ENCODE measurements at places on chromosomes 16 and 17.

GRCh38 chr17:48907713-48908046, 527 bp upstream of the UBE2Z start:
- DNase-seq, result no peak

- DNase-seq, result no peak
Measured at GRCh38 chr16:28098171-28098958, 34.9 kb upstream of the GSG1L start.

DNA sequence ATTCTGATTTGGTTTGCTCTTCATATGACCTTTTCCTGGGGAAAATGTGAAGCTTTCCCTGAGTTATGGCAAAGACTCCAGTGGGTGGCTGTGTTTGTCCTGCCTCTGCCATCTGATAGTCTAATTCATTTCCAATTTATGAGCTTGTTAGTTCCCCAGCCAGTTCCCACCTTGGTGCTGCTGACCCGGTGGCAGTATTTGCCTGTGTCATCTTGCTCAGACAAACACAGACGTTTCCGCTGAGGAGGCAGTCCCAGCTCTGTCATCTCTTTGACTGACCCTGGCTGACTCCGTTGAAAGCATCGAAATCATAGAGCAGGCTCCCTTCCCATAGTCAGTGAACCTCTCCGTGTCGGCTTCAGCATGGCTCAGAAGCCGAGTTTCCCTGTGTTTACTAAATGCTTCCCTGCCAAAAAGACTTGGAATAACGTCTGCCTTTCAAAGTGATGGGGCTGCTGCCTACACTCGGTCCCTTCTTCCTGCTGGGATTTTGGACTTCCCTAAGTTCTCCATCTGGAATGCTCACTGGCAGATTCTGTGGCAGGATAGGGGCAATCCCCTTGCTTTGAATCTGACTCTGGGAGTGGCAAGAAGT, 538.3 kb downstream of the NPIPA7 start:
- no peak for DNase-seq

- peak; percentile 78 for DNase-seq
Measured at GRCh38 chr16:66717112-66717675, 20.7 kb upstream of the CMTM4 start.
